ENCODE measurements at places on chromosomes 2 and 18. TPM values are rescaled to one million over a fixed set of nuclear protein-coding genes. Genes with fewer than 3 reads are reported as not detected.

CUL3 gene
- polyA plus RNA-seq, result 159 TPM

NT5DC4 gene
- polyA plus RNA-seq, result not detected

INHBB gene
- 1.6 TPM for polyA plus RNA-seq

IL36B gene
- 8.8 TPM for polyA plus RNA-seq

DYSF gene
- polyA plus RNA-seq, result 2.6 TPM

FBXO15 gene
- 0.41 TPM for polyA plus RNA-seq

RGPD4 gene
- polyA plus RNA-seq, result not detected

ANTXR1 gene
- 5.0 TPM for polyA plus RNA-seq
